ENCODE measurements at places on chromosomes 6 and 20.
A peak's percentile ranks its signal among the peaks of the same experiment; 100 is the strongest.

- no peak for DNase-seq
These were observed 8.2 kb downstream of the SPDEF start for GRCh38 chr6:34547701-34548644.

DNA sequence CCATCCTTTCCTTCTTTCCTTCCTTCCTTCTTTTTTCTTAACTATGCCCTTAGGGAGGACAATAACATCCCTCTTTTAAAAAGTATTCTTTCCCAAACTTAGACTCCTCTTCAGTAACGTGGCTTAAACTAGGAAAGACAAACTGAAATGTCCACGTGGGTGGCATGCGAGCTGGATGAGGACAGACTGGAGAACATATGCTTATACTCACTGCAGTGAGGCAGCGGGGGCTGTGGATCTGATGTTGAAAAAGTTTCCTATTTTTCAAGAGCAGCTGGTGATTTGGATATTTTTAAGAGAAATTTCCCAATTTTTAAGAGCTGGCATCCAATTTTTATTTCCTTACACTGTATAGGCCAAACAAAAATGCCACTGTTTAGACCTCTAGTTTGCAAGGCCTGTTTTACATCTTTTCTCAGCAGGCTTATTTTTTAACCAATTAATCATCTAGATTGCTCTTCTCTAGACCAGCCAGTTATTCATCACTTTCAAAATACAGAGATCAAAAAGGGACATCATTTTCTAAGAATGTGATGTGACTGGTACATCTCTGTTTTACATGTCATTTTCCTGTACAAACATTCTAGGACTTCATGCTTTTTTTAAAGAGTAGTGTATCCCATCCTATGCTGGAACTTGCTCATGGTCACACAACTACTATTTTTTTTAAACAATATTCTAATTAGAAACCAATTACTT lies 226.5 kb downstream of the BTBD9 start:
- no peak for DNase-seq

DNA sequence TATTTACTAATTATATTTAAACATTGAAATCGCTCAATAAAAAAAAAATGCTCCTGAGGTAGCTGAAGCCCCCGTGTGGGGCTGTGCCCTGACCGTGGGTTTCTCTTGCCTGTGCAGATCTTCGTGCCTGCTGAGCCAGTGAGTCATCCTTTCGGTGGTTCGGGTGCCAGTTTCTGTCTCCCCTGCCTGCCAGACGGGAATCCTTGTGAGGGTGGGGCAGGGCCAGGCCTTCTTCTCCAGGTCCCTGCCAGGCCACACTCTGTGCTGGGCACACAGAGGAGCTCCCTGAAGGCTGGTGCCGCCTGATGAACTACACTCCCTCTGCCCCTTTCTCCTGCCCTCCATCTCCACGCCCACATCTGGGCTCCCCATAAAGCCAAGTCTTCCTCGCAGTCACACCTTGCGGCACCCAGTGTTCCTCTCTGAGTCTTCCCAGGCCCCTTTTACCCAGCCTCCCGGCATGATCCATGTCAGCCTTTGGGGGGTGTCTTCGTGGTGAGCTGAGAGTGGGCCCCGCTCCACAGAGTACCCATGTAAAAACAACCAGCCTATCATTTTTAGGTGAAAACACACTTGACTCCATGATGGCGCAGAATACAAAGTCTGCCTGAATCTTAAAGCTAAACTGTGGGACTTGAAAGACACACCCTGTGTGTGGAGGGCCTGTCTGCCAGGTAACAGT lies 19.3 kb downstream of the FGD2 start:
- no peak for DNase-seq

DNA sequence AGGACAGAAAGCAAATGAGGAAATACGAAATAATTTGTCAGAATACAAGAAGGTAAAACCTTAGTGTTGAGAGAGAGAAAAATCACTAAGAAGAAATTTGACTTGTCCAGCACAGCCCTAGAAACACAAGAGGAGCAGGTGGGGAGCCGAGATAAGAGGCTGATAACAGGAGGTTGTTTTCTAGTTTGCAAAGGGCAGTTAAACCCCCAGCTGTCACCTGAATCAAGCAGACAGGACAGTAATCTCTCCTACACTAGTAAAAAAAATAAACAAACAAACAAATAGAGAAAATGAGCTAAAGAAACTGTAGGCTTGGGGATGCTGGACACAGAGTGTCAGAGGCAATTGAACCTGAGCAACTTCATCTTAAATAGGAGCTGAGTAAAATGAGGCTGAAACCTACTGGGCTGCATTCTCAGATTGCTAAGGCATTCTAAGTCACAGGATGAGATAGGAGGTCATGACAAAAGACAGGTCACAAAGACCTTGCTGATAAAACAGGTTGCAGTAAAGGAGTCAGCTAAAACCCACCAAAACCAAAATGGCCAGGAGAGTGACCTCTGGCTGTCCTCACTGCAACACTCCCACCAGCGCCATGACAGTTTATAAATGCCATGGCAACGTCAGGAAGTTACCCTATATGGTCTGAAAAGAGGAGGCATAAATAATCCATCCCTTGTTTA lies 40.4 kb downstream of the FAM184A start:
- DNase-seq = no peak

- DNase-seq = no peak
These were observed 1.0 kb downstream of the LZTS3 start for GRCh38 chr20:3172126-3172932.

GRCh38 chr6:140052736-140053729 lies 678.6 kb upstream of the CITED2 start:
- no peak for DNase-seq

- DNase-seq = no peak
These were observed 59.9 kb downstream of the HECA start for GRCh38 chr6:139194740-139195139.

DNA sequence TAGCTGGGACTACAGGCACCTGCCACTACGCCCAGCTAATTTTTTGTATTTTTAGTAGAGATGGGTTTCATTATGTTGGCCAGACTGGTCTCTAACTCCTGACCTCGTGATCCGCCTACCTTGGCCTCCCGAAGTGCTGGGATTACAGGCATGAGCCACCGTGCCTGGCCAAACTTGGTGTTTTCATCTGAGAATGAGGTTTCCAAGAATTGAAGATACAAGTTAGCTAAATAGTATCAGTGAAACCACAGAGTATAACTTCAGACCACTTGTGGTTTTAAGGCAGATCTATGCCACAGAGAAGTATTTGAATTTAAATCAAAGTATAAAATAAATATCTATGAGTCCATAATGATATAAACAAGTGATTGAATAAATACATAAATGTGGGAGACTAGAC lies 70.1 kb downstream of the SLC16A10 start:
- no peak for DNase-seq

GRCh38 chr6:13288969-13289391 lies 39.4 kb downstream of the TBC1D7 start:
- no peak for DNase-seq

GRCh38 chr6:129498541-129498940 lies 211.4 kb downstream of the ARHGAP18 start:
- DNase-seq = no peak

DNA sequence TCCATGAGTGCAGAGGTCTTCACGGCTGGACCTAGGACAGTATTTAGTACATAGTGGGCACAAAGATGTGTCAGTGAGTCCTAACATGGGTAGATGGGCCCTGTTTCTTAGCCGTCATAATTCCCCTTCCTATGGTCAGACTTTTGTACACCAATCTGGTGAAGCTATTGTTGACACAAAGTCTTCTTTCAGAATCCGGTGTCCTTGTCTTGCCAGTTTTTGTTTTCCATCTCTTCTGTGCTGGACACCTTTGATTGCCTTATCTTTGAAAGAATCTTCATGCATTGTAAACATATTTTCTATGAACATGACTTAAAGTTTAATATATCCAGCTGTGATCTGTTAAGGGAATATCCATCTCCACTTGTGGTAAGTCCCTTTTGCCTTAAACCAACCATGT lies 4.5 kb downstream of the LRRC1 start:
- DNase-seq = no peak

- DNase-seq = no peak
These were observed 49.2 kb downstream of the CDKAL1 start for GRCh38 chr6:20583444-20583800.

DNA sequence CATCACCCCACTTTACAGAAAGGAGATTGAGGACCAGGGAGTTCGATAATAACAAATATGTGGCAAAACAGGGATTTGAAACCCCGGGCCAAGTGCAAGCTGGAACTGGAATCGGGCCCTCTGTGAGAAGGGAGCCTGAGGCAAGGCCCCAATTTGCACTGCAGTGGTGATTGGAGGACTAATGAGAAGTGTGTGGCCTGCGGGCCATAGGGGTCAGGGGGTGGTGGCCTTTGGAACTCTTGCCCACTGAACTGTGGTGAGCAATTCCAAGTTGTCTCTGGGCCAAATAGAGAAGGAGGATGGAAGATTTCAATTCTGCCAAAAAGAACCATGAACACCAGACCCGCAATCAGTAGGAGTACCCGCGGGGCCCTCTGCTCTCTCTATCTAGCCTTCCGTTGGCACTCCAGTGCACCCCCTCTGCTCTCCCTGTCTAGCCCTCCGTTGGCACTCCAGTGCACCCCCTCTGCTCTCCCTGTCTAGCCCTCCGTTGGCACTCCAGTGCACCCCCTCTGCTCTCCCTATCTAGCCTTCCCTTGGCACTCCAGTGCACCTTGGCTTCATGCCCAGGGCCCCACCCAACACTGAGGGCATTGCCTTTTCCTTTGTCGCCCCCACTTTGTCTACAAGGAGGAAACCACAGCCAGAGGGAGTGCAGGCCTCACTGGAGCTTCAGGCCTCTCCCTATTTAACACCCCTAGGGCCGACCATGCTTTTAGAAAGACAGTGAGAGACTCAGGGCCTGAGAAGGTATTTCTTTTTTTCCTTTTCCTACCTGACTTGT lies 6.0 kb upstream of the PTPRA start:
- DNase-seq = no peak

DNA sequence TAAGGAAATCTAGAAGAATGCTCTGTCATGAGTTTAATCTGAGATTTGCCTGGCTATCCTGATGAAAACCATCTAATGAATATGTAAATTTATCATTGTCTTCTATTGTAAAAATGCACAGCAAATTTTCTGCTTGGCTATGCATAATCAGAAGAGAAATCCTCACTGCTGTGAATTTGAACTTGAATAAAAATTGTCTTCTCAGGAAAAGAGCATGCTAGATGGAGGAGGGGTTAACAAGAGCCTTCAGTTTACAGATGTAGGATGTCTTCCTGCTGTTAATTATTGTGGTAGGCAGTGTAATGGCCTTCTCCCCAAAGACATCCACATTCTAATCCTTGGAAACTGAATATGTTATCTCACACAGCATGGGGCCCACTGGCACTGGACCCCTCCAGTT lies 45.8 kb downstream of the ANKEF1 start:
- DNase-seq = no peak

DNA sequence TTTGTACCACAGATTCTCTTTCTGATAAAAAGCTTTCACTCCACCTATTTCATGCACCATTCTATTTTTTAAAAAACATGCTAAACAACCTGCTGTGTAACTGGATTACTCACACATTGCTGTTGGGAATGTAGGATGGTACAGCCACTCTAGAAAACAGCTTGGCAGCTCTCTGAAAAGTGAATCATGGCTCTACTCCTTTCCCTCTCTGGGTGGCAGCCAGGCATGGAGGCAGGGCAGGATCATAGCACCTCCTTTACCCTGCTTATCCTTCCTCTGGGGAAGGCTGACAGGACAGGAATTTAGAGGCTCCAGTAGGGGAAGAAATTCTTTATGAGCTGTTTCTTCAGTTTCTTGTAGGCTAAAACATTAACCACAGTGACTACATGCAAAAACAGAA lies 6.7 kb upstream of the VNN2 start:
- no peak for DNase-seq

DNA sequence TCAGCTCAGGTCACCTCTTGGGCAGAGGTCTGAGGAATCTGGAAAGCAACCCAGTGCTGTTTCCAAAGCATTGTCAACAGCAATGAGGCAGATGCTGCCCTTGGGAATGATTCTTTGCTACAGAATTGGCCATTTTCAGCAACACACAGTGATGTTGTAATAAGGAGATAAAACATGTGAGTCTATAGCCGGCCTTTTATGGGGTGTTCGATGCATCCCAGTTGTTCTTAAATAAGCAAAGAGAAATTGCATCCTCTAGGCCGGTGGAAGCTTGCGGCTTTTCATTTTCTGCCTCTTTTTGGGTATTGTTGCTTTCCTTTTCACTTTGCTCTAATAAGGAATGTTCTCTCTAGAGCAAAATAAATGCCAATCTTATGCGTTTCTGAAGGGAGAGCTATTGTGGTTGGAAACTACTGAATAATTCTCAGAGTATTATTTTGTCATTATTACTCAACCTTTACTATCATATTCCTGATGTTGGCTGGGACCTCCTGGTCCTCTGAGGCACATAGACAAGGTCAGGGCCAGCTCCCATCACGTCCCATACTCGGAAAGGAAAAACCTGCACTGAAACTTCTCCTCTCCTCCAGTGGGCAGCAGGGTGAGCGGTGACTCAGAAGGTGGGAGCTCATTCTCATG lies 214.2 kb downstream of the CDH26 start:
- no peak for DNase-seq

- no peak for DNase-seq
These were observed 46.0 kb downstream of the E2F3 start for GRCh38 chr6:20447581-20448132.

DNA sequence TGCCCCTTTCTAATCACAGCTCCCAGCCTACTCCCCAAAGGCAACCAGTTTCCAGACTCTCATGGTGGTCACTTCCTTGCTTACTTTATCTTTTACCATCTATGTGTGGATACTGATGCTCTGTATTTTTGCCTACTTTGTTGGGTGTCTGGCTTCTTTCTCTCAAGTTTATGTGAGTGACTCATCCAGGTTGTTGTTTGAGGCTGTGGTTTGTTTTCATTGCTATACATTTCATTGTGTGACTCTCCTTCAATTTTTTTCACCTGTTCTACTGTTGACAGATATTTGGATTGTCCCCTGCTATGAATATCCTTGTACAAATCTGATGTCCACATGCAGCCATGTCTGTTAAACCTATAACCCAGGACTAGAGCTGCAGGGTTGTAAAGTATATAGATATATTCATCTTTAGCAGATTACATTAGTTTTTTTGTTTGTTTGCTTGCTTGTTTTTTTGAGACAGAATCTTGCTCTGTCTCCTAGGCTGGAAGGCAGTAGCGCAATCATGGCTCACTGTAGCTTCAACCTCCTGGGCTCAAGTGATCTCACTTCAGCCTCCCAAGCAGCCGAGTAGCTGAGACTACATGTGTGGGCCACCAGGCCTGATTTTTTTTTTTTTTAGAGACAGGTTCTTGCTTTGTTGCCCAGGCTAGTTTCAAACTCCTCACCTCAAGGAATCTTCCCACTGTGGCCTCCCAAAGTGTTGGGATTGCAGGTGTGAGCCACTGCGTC lies 72.9 kb upstream of the EEF1E1 start:
- DNase-seq = no peak

- DNase-seq = no peak
These were observed 278.6 kb upstream of the MAP3K7 start for GRCh38 chr6:90865513-90865912.

DNA sequence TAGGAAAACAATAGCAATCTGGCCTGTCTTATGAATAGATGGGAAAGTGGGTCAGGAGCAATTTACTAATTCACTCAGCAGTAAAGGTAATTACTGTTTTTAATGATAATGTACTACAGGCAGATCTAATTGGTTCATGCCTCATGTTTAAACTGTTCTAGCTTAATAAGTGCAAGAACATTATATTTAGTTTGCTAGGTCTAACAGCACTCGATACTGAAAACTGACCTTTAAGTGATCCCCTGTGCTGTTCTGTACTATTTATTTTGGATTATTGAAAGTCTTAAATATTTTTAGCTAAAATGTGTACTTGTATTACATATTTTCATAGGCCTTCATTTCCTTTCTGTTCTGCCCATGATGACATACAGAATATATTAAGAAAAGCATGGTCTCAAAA lies 998.0 kb upstream of the GJE1 start:
- no peak for DNase-seq

- DNase-seq = peak; percentile 92
These were observed at the start of gene EEF1E1 for GRCh38 chr6:8102122-8102958. Gene EEF1E1, minus strand, starts transcription at chr6:8102548. Its CDS starts 27 bp downstream, at chr6:8102521.
